CD4-positive, alpha-beta T cell (primary cell): ENCODE measurements at places on chromosomes 3 and 15.

- DNase-seq: no peak
Observed at GRCh38 chr3:158152186-158152585, 42.3 kb downstream of the RSRC1 start.

DNA sequence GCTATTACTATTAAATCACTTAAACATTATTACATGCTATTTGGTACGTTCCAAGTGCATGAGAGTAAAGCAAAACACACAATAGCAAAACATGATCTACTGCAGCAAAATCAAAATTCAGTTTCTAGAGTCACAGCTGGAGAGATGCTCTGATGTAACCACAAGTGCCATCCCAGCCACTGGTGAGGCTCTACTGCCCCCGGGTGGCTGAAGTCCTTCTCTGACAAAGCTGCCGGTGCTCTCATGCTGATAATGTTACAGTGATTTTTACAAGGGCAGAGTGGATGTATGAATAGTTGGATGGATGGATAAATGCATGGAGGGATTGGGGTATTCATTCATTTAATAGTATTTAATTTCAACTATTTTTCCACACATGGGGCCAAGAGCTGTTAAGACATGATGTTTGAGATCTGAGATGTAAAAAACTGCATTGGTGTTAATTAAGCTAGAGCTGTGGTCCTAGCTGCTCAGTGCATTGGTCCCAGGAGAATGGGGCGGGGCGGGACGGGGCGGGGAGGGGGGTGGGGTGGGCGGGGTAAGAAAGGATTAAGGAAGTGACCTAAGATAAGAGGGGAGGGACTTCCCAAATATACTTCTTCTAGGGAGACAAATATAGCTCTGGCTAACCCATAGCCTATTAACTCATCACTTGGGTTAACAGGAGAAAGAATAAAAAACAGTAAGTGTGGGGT lies 5.3 kb upstream of the SPESP1 start:
- peak; percentile 69 for DNase-seq

- no peak for DNase-seq
Observed at GRCh38 chr3:164375995-164376394, 702.3 kb downstream of the SI start.

- DNase-seq: no peak
Observed at GRCh38 chr3:190288836-190289235, 33.4 kb downstream of the CLDN1 start.

GRCh38 chr3:155629056-155629455 lies 115.8 kb downstream of the PLCH1 start:
- DNase-seq: no peak

DNA sequence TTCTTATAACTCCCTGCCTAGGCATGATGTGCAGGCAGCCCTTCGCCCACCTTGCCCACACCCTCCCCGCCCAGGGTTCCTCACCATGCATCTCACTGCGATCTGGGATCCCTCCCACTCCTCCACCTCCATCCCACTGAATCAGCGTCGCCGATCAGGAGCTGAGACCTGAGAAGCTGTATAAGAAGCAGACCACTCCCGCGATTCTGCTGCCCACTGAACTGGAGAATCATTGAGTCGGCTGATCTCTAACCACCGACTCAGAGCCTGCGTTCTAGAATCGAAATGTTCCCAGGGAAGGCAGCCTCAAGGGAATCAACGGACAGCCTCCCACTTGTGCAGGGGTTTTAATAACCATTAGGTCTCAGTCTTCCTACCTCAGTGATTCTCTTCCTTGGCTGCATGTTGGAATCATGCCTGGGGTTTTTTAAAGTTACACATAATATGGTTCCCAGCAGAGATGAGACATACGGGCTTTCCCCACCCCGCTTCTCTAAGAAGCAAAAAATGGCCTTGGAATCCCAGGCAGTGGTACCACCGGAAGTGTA lies 60.2 kb downstream of the TMEM44 start:
- peak; percentile 57 for DNase-seq

DNA sequence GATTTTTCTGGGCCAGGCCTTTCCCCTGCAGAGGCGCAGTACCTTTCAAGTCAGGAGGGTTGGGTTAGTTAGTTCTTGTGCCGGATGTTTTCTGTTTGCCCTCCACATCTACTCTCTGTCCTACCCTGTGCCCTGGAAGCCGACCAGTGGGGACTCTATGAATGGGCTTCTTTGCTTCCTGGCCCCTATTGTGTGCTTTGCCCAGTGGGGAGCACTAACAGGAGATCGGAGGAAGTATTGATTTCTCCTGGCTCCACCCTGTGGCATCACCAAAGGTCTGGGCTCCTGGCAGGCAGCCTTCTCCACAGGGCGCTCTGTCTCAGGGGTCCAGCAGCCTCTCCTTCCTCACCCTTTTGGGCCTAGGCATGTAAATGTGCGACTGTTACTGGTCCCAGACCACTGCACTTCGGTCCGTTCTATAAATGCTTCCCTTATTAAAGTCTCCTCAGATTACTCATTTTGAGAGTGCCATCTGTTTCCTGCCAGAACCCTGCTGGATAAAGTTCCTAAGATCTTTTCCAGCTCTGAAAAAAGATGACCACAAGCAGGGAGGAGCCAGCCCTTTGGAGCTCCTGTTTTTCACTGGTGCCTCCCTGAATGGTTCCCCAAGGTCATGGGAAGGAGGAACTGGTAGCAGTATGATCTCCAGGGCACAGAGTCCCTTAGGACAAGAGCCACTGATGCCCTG lies 44.5 kb downstream of the CTDSPL start:
- no peak for DNase-seq

DNA sequence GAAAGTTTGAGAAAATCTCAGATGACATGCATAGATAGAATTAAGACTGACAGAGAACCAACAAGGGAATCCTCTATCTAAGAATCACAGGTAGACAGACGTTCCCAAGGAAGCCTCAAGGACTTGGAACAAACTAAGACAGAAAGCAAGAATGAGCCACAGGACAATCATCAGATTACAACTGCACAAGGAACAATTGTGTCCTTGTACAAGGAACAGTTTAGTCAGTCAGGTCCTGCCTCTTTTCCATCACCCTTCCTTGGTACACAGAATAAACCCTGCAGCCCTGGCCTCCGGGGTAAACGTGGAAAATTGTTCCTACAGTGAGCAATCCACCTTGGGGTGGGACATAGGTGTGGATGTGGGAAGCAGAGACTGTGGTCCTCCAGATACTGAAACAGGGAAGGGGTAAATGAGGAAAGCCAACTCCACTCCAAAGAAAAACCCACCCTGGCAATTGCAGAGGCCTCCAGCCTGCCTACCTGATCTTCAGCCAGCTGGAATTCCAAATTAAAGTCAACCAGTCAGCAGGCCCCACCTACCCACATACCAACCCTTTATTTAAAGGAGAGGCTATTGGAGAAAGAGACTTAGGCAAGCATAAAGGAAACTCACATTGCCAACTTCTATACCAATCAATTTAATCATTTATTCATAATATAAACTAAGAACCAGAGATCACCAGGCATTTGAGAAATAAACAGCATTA lies 73.4 kb downstream of the ULK4 start:
- no peak for DNase-seq
